ENCODE measurements at places on chromosomes 1 and 21.
A peak's percentile ranks its signal among the peaks of the same experiment; 100 is the strongest.

DNA sequence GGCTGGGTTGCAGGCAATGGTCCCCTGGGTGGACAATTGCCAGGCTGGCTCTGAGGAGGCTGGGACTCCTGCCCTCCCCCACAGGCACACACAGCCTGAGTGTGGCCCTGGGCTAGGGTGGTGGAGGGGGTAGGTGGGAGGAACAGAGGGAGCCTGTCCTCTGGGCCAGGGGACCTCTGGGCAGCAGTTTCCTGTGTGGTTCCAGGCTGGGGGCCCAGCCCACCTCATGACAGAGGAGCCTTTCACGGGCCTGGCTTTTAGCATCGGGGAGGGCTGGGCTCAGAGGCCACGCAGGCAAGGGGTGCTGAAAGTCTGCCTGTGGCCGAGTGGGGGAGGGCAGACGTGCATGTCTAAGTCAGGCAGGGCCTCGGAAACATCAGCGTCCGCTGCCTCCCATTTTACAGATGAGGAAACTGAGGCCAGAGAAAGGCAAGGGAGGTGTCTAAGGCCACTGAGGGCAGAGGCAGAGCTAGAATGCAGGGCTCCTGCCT is 7.0 kb downstream of the EXTL1 start:
- no peak for DNase-seq

GRCh38 chr1:209095627-209096595 is 487.6 kb upstream of the CAMK1G start:
- peak; percentile 88 for DNase-seq

DNA sequence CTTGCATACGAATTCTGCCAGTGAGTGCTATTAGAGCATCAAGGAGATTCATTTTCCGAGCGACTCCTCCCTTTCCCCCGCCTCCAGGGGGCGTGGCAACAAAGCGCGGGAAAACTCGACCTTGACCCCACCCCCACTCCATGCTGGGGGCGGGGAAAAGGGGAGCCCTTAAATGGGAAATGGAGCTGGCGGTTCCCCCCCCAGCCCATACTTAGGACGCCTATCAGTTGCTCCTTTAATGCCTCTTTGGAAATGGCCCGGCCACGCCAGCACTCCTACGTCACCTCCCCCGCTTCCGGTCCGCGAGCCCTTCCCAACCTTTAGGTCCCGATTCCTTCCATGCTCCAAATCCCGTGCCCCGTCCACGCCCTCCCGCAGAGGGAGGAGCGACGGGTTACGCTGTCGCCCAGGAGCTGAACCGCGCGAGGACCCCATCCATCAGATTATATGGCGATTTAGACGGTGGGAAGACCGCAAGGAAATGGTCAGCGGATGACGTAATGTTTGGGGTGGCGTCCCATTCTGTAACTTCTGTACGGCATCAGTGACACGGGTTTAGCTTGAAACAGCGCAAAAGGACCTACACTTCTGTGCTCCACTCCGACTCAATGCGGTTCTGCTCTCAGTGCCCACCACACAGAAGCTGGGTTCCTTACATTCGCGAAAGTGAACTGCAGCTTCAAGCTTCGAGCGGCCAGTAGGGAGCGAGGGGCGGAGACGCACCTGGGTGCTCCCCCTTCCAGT is 702 bp upstream of the ZNF687 start:
- DNase-seq: peak; percentile 96

DNA sequence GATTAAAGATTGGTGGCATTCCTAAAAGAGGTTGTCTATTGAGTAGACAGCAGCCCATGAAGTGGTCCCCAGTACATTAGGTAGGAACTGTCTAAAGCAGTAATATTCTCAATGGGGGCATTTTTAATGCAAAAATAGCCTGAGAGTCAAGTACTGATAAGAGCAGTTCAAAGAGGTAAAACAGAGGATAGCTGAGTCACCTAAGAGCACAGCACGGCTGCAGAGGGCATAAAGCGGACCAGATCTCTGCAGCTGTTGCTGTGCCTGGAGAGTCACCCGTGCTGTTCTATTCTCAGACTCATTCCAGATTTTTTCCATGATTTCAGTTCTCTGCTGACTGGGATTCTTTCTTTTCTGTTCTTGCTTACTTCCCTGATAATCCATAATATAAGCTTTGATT is 313.2 kb downstream of the OLFM3 start:
- no peak for DNase-seq

DNA sequence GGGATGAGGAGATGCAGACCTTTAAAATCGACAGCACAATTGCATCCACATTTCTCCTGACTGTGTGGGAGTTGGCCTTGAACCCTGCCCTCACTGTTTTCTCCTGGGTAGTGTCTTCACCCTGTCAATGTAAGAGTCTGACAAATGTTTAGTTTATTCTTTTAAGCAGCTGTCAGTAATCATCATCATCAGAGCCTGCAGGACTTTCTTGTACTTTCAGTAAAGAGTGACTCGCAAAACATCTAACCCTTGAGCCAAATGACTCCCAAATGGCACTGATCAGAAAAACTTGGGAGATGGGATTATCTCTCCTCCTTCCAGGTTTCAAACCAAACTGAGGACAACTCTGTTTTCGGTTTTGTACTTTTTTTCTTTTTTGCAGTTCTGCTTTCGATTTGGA is 460.2 kb downstream of the KIF26B start:
- no peak for DNase-seq

- no peak for DNase-seq
These were observed 187.5 kb downstream of the PSMG1 start for GRCh38 chr21:38995731-38996130.

GRCh38 chr1:247551721-247552120 is 2.8 kb downstream of the GCSAML start:
- no peak for DNase-seq

DNA sequence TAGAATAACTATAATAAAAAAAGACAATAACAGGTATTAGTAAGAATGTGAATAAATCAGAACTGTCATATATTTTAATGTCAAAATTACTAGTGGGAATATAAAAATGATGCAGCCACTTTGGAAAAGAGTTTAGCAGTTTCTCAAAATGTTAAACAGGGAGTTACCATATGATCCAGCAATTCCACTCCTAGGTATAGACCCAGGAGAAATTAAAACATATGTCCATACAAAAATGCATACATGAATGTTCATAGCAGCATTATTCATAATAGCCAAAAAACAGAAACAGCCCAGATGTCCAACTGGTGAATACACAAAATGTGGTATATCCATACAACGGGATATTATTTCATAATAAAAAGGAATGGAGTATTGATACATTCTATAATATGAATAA is 71.6 kb downstream of the NVL start:
- DNase-seq: no peak

DNA sequence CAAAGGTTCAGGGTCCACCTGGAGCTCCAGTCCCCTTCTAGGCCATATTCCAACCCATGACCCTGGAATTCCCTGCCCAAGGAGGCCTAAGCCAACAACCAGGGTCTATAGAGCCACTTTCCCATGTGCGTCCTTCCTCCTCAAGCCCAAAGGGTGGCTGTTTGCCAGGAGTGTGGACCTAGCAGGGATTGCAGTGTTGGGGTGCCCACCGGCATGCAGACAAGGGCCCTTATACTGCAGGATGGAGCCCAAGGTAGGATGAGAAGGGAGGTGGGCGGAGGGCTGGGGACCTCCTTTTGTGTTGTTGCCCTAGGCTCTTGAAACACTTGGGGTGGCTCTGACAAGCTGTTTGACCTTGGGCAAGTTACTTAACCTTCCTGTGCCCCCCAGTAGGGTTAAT is 19.7 kb upstream of the ADGRB2 start:
- no peak for DNase-seq

GRCh38 chr1:238982736-238983135 is 403.6 kb upstream of the CHRM3 start:
- no peak for DNase-seq

- DNase-seq: no peak
These were observed 67.5 kb downstream of the SYT2 start for GRCh38 chr1:202642619-202643291.

DNA sequence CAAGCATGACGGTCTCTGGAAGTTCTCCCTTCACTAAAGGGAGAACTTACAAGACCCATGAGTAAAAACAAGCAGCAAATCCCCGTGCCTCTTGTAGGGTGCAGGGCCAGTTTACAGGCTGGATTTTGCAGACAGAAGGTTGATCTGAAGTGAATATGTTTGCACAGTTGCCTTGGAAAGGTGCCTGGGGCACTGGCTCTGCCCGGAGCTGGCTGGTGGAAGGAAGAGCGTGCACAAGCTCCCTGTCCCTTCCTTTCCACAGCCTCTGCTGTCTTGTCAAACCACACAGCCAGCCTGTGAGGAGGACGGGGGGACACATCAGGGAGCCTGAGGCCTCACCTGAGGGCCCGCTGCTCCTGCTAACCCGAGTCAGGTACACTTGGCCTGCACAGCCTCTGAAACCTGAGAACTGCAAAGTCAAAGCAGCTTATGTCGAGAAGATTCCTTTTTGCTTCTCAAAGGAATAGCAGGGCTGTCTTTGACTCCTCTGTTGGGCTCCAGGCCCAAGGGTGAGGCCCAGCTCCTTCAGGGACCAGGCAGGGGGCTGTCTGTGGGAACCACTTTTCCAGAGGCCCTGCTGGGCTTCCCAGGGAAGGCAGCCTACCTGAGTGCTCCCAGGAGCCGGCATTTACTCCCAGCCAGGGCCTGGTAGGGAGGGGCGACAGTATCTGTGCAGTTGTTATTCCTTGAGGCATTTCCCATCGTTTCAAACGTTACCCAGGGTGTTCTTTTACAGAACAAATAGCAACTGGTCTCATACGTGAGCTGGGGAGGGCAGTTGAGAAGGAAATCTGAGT is 251.5 kb downstream of the SIPA1L2 start:
- DNase-seq: no peak

Data from RWPE1 (cell line).